ENCODE measurements at places on chromosomes 6 and 20.

DNA sequence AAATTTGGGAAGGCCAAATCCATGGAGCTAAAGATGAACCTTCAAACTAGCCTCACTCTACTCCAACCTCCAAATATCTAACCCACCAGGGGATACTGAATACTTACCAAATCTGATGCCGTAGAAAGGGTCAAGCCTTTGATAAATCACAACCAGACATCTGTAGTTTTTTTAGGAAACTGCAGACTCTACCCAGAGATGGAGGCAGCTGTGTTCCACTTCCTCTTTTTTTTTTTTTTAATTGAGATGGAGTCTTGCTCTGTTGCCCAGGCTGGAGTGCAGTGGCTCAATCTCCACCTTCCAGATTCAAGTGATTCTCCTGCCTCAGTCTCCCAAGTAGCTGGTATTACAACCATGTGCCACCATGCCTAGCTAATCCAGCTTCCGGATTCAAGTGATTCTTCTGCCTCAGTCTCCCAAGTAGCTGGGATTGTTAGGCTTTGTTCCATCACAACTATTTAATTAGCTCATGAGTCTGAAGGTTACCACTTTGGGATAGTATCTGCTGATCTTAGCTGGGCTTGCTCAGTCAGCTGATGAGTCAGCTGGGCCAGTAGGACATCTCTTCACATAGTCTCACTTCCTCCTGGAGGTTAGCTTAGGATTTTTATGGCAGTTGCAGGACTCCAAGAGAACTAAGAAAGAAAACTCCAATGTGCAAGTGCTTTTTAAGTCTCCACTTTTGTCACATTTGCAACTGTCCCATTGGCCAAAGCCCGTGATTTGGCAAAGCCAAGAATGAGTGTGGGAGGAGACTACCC is 13.3 kb downstream of the FRK start:
- DNase-seq = peak; percentile 43

DNA sequence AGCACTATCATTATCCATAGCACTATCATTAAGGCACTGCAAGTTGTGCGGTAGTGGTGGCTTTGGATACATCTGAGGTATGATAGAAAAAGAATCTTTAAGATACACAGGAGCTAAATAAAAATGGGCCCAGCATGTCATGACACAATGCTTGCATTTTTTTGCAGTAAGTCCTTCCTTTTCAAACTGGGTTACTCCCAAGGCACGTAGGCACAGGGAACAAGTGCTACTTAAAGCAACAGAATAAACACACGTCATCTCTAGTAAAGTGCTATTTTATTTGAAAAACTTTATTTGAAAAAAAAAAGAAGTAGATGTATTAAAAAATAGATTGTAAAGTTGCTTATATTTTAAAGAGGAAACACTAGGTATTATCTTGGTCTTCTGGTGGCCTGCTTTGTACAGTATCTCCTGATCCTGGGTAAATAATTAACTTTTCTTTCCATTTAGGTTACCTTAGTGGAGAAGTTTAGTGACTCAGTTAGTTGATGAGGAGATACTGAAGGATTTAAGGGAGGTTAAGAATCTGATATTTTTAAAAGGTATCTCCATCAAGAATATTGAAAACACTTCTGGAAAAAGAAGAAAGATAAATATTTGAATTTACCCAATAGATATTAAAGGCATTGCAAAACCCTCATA is 129.6 kb downstream of the EDN1 start:
- no peak for DNase-seq

DNA sequence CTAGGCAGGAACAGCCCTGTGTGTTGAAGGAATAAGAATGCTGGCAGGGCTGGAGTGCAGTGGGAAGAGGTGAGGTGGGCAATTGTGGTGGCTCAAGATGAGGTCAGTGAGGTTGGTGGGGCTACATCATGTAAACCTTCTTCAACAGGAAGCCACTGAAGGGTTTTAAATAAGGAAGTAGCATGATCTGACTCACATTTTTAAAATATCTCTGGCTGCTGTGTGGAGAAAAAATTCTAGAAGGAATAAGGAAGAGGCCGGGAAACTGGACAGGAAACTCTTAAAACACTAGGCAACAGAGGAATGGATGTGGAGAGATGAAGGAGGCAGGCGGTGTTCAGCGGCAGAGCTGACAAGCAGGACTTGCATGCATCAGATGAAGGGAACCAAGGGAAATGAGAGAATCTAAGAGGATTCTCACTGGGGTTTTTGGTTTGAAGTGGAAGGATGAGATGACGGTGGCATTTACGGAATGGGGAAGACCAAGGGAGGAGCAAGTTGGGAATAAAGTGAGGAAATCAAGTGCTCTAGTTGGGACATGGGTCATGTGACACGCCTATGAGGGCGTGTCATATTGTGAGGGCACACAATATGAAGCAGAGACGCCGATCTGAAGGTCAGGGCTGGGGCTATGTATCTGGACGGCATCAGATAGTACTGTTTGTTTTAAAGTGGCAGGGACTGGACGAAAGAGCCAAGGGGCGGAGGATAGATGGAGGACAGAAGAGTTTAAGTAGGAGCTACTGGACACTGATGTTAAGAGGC is 18.2 kb downstream of the TMEM242 start:
- DNase-seq = no peak

DNA sequence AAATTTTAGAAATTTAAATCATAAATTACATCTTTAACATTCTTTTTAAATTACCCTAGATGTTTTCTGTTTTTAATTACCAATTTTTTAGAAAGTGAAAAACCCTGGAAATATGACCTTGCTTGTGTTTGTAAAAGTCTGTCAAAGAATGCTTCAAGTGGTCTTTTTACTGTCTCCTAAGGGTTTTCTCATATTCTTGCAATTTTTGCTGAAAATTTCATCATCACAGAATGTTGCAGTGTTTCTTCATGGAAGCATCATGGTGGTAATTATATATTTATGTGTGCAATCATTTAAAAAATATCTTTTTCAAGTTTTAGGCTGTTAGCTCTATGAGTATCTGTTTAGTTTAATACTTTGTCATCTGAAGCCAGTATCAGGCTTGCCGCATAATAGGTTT is 178.2 kb downstream of the HDGFL1 start:
- no peak for DNase-seq

DNA sequence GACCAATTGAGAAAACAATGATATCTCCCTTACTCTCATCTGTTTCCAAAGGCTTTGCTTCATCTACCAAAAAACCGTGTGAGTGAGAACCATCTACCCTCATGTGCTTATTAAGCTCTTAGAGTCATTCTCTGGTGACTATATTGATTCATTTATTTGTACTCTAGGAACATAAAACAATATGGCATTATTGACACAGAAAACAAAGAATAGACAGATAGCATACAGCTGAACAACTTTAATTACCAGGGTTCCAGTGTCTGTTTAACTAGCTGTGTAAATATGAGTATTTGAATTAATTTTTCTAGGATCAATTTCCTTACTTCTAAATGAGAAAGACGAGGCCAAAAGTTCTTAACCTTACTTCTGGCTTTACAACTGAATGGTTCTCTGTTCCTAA is 31.3 kb upstream of the HEY2 start:
- DNase-seq = no peak

DNA sequence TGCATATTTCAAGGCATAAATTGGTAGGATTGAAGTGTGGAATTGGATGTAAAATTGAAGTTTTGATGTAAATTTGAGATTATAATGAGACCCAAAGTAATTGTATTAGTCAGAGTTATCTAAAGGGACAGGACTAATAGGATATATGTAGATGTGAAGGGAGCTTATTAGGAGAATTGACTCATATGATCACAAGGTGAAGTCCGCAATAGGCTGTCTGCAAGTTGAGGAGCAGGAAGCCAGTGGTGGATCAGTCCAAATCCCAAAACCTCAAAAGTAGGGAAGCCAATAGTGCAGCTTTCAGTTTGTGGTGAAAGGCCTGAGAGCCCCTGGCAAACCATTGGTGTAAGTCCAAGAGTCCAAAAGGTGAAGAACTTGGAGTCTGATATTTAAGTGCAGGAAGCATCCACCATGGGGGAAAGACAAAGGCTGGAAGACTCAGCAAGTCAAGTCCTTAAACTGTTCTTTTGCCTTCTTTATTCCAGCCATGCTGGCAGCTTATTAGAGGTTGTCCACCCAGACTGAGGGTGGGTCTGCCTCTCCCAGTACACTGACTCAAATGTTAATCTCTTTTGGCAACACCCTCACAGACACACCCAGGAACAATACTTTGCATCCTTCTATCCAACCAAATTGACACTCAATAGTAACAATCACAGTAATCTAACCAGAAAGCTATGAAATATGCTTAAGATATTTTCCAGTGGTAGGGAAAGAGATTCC is 442.6 kb upstream of the PTCHD4 start:
- no peak for DNase-seq

- DNase-seq = peak; percentile 86
Observed at GRCh38 chr20:8073024-8073832, 53.7 kb upstream of the TMX4 start.
